Uterus (tissue), 4 donors: ENCODE measurements at places on chromosomes 7 and 10.

- H3K36me3 ChIP-seq = no peaks in the 10 kb centered on the region
- no peaks in the 10 kb centered on the region for H3K4me1 ChIP-seq
- no peaks in the 10 kb centered on the region for H3K27me3 ChIP-seq
- no peak overlapping the region for H3K27ac ChIP-seq
These were observed 15.5 kb downstream of the ACBD5 start for GRCh38 chr10:27225011-27225590.

- DNase-seq = no peak
- no peaks in the 10 kb centered on the region for H3K4me1 ChIP-seq
- H3K27me3 ChIP-seq = no peaks in the 10 kb centered on the region
- H3K4me3 ChIP-seq = no peak overlapping the region
- no peak overlapping the region for H3K27ac ChIP-seq
These were observed 118.3 kb downstream of the KLF6 start for GRCh38 chr10:3666525-3667302.

- H3K27ac ChIP-seq = no peak overlapping the region
- no peak overlapping the region for H3K4me3 ChIP-seq
- no peaks in the 10 kb centered on the region for H3K4me1 ChIP-seq
- H3K27me3 ChIP-seq = no peaks in the 10 kb centered on the region
- no peaks in the 10 kb centered on the region for H3K36me3 ChIP-seq
- no peak for DNase-seq
These were observed 417.9 kb downstream of the ANKRD7 start for GRCh38 chr7:118642396-118642795.

- no peak overlapping the region for H3K4me3 ChIP-seq
- no peaks in the 10 kb centered on the region for H3K36me3 ChIP-seq
- DNase-seq = no peak
- H3K27me3 ChIP-seq = no peaks in the 10 kb centered on the region
These were observed 281.8 kb downstream of the POU6F2 start for GRCh38 chr7:39259391-39260003.
